ENCODE measurements at places on chromosomes 16 and 17.

DNA sequence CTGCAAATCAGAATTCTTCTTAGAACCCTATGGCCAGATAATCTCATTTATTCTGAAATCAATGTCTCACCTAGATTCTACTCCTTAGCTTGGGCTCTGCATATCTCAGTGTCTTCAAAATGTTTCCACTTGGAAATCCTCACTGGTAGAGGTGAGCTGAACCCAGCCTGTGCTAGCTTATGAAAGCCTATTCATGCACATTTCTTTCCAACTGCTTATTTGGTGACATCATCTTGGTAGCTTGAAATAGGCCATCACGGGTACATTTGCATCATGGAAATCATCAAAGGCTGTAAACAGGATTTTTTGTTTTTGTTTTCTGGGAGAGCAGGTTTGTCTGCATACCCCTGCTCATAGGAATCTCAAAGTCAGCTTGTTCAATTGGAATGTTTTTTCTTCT is 130.8 kb downstream of the KCNJ18 start:
- no peak for DNase-seq

DNA sequence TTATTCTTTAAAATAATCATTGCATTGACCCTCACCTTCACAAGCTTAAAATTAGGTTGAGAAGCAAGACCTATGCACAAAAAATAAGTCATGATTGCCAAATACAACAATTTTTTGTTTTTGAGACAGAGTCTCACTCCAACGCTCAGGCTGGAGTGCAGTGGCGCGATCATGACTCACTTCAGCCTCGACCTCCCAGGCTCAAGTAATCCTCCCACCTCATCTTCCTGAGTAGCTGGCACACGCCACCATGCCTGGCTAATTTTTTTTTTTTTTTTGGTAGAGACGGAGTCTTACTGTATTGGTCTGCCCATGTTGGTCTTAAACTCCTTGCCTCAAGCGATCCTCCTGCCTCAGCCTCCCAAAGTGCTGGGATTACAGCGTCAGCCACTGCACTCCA is 24.2 kb downstream of the ZNF652 start:
- no peak for DNase-seq

GRCh38 chr17:38797158-38797490 is 2.2 kb downstream of the PIP4K2B start:
- no peak for DNase-seq

- DNase-seq, result no peak
Measured at GRCh38 chr17:69702078-69702477, 287.6 kb downstream of the MAP2K6 start.

- no peak for DNase-seq
Measured at GRCh38 chr16:265711-266110, 10.0 kb downstream of the RGS11 start.

DNA sequence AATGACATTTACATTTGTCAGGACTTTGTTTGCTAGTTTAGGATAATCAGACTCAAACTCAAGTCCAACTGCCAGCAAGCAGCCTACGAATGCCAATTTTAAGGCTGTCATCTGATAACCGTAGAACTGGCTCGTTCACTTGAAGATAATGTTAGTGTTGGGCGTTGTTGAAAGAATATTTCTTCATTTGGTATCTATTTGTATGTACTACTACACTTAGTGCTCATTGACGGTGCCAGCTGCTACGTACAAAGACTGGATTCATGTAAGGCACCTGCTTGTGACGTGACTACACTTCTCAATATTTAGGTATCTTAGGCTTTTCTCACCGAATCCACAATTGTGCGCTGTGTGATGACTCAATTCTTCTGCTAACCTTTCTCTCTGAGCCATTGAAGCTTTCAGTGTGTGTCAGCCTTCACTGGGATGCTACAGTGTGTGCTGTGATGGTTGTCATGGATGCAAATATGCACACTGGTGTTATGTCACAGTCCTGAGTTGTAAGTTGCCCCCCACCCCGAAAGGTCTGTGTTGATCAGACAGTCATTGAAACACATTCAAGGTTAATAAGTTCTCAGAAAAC is 5.7 kb downstream of the ATP2C2 start:
- no peak for DNase-seq

DNA sequence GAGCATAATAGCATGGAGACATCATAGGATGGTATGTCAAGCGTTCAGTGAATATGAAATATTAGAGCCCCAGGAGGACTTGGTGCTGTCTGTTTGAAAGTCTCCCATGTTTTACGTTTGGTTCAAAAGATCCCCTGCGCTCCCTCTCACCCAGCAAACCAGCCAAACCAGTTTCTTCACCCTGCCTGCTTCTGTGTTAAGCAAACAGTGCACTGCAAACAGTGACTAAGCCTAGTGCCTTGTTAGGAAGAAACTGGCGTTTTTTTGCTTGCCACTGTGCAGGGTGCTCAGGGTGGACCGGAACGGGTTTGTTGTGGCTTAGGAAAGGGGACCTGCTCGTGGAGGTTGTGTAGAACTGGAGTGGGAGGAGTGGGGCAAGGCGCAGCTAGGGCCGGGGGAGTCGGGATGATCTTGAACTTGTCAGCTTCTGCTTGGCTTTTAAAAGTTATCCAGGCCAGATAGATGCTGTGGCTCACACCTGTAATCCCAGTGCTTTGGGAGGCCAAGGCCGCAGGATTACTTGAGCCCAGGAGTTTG is 7.7 kb downstream of the CDH1 start:
- DNase-seq, result peak; percentile 73

DNA sequence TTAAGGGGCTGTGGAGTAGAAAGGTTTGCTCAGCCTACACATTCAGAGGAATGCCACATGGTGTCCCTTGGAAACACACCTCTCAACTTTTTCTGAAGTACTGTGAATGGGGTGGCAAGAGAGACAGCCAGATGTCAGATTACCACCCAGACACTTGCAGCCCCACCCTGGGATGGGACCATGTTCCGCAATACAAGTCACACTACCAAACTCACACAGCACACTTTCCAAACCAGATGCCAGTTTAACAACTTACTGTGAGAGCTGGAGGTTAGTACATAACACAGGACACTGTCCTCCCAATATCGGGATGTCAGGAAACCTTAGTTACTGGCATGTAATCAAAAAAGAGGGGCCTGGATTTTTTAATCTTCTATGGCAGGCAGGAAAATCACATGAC is 7.9 kb downstream of the USP7 start:
- no peak for DNase-seq

GRCh38 chr16:54318941-54319340 is 32.4 kb upstream of the IRX3 start:
- DNase-seq, result no peak

- peak; percentile 47 for DNase-seq
Measured at GRCh38 chr16:53091466-53092211, 36.8 kb downstream of the CHD9 start.

DNA sequence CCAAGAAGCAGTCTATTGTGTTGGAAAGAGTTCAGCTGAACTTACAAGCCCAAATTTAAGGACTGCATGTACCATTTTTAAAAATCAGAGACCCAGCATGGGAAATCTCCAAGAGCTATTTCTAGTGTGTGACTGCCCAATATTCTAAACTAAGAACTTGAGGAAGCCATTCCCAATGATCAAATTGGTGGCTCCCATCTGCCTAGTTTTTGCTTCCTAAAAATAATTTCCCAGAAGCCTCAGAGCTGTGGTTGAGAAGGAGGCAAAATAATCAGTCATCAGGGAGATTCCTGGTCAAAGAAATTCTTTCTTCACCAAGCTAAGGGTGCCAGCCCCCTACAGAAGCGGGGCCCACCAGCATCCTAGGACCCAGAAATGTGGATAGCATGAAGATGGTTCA is 176.1 kb upstream of the CDH5 start:
- no peak for DNase-seq

GRCh38 chr17:13400491-13400890 is 201.2 kb downstream of the HS3ST3A1 start:
- no peak for DNase-seq

DNA sequence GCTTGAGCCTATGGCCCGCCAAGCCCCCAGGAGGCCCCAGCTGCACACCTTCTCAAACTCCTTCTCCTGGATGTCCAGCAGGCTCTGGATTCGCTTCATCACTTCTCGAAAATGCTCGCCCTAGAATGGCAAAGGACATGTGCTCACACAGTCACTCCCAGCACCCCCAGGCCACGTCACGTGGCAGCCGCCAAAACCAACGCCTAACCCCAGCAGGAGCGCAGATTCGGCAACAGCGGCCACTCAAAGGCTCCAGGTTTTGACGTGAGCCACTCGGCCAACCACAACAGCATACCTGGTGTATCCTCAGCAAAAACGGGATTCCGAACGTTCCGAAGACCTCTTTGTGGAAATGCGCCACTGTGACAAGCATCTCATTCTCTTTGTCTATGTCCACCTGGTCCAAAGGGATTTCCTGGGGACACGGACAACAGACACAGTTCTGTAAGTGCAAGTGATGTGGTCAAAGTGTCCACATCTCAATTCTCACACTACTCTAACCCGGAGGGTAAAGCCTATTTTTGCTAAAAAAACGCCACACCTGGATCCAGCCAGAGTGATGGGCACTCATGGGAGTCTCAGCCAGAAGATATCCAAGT is 12.7 kb downstream of the LITAFD start:
- no peak for DNase-seq

- peak; percentile 98 for DNase-seq
Measured at GRCh38 chr17:56833809-56834379, at the start of the genes C17orf67 and DGKE. C17orf67 (minus strand) TSS chr17:56833920; CDS start chr17:56815810, 18,110 bp downstream. DGKE (plus strand) TSS chr17:56834151; CDS start chr17:56834796, 645 bp downstream.
